ENCODE measurements at places on chromosomes 1 and 21.
A peak's percentile ranks its signal among the peaks of the same experiment; 100 is the strongest.

- peak; percentile 35 for DNase-seq
Measured at GRCh38 chr21:25501996-25502665, 105.2 kb downstream of the MRPL39 start.

DNA sequence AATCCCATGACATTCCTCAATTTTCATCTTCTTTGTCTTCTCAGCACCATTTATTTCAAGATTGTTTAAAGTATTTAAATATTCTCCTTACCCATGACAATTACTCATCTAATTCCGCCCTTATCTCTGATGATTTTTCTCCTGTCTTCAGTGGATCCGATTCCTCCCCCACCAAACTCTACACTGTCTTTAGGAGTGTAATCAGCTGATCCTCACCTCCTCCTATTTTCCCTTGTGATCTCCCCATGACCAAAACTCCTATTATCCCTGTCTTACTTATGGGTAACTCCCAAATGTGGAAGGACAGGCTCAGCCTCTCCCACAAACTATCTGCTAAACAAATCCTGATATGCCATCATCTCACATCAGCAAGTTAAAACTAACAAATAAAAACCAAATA lies 335.3 kb upstream of the RUNX1 start:
- DNase-seq = no peak

DNA sequence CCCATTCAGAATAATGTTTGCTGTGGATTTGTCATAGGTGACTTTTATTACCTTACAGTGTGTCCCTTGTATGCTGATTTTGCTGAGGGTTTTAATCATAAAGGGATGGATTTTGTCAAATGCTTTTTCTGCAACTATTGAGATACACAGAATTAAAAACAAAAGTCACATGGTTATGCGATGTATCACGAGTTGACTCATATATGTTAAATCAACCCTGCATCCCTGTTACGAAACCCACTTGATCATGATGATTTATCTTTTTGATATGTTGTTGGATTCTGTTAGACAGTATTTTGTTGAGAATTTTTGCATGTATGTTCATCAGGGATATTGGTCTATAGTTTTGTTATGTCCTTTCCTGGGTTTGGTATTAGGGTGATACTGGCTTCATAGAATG lies 10.7 kb upstream of the OR2T34 start:
- no peak for DNase-seq

- DNase-seq = no peak
Measured at GRCh38 chr1:201042779-201043461, 19.4 kb upstream of the KIF21B start.

DNA sequence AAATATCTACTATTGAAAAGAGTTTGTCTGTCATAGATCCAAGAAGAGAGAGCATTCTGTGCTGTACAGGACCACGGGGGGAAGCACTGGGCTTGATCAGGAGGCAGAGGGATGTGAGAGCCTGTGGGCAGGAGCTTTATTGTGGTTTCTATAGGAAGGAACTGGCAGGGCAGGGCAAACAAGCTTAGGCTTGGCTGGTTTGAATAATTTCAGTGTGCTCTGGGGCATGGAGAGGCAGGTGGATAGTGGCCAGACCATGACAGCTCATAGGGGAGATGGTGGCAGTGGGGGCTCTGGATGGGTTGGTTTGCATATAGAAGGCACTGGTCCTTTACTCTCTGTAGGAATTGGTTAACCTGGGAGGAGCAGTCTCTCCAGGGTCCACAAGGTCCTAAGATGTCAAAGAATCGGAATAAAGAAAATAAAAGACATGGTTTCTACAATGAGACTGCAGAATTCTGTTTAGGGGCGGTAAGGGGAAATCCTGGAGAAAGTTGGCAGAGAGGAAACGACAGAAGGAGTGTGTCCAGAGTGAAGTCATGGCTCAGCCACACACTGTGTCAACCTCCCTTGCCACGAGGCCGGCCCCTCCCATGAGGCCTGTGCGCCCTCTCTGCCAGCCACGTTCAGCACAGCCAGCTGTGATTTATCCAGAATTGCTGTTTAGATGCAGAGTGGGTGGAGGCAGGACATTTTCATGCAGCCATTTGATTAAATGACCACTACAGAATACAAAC lies 81.7 kb upstream of the PGBD5 start:
- DNase-seq = no peak

GRCh38 chr1:171167785-171168184 lies 17.3 kb upstream of the FMO2 start:
- no peak for DNase-seq
